Stomach (tissue), 19 donors: ENCODE measurements at places on chromosomes 1 and 21. TPM values are rescaled to one million over a fixed set of nuclear protein-coding genes. Genes with fewer than 3 reads are reported as not detected.

Gene MCOLN2
- not detected for total RNA-seq

Gene SLC25A24
- 20.1 TPM for total RNA-seq

DNA sequence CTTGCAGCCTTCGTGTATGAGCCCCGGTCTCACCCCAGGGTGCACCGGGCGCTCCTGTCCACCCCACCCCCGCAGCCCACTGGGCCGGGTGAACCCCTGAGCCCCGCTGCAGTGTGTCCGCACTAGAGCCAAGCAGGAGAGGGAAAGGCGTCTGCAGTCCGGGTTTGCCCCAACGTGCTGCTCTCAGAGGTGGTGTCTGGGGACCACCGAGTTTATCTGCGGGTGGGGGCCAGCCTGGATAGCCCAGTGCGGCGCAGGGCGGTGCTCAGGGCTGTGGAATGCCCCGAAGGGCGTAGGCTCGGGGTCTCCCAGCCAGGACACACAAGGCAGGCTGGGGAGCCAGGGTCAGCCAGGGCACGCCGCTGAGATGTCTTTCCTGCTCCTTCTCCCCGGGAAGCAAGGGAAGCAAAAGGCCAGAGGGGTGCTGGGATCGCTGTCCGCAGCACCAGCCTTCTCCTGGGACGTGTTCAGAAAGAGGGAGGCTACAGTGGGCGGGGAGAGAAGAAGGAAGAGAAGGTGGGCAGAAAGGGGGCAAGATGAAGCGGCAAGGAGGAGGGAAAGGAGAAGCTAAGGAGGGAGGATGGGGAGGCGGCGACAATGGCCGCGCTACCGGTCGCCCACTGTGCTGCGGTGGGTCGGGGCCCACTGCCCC is 56.6 kb downstream of the MAB21L3 start:
- H3K27ac ChIP-seq = peak overlapping the region; percentile 82
- no peaks in the 10 kb centered on the region for H3K36me3 ChIP-seq
- H3K4me1 ChIP-seq = peaks cover 44% of the 10 kb centered on the region
- peak; percentile 27 for DNase-seq

- no peaks in the 10 kb centered on the region for H3K36me3 ChIP-seq
- H3K4me1 ChIP-seq = peaks cover 26% of the 10 kb centered on the region
- no peak overlapping the region for H3K4me3 ChIP-seq
- no peak overlapping the region for H3K27ac ChIP-seq
These were observed 298.2 kb upstream of the LRRC7 start for GRCh38 chr1:69269491-69269890.

DNA sequence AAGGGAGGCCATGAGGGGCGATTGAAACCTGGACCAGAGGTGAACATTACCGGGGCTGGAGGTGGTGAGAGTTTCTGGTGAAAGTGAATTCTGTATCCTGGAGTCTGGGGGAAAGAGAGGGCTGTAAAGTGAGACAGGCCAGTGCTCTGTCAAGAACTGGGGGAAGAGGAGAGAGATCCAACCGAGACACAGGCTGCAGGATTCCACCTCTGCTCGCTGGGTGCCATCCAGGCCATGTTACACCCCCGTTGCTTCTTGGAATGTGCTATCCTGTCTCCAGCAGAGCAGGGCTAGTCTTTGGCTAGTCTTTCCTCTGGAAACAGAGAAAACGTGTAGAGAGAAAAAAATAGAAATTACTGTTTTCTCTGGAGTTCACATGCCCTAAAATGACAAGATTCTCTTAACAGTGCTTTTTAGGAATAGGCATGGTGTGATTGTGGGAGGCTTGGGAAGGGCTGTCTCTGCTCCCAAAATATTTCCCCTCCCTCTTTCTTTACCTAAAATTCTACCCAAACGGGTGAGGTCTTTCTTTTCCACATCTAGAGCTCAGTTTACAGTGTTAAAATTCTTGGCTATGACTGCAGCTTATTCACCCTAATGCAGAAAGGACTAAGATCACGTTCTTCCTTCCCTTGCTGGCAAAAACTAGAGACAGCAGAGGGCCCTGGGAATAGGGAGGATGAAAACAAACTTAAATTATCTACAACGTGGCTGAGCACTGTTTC is 16.5 kb upstream of the OVAAL start:
- no peaks in the 10 kb centered on the region for H3K27me3 ChIP-seq
- peaks cover 13% of the 10 kb centered on the region for H3K4me1 ChIP-seq
- no peaks in the 10 kb centered on the region for H3K36me3 ChIP-seq

DNA sequence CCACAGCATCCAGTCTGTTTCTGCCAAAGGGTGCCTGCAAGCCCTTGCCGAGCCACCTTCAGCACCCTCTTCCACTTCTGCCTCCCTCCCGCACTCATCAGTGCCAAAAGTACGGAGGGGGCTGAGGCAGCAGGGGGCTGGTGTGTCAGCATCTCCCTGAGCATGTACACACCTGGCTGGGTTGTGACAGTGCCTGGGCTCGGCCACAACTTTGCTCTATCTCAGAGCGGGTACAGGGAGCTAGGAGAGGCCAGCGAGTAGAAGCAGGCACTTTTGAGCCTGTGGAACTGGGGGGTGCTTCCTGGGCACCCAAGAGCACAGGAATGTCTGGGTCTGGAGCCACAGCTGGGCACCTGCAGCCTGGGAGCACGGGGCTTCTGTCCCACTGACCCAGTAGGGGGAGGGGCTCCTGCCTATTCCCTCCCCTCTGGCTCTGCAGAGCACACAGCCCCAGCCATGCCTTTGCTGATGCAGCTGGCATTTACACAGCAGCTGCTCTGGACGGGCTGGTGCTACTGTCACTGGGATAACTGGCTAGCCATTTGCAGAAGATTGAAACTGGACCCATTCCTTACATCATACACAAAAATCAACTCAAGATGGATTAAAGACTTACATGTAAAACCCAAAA is 319.8 kb upstream of the RRP15 start:
- no peak overlapping the region for H3K27ac ChIP-seq
- H3K27me3 ChIP-seq = no peaks in the 10 kb centered on the region
- H3K36me3 ChIP-seq = no peaks in the 10 kb centered on the region
- H3K4me3 ChIP-seq = no peak overlapping the region

- no peak overlapping the region for H3K4me3 ChIP-seq
- no peaks in the 10 kb centered on the region for H3K36me3 ChIP-seq
- H3K27ac ChIP-seq = peak overlapping the region; percentile 29
- H3K4me1 ChIP-seq = peaks cover 12% of the 10 kb centered on the region
- H3K27me3 ChIP-seq = no peaks in the 10 kb centered on the region
These were observed 69.5 kb downstream of the PDE9A start for GRCh38 chr21:42722808-42723473.
